Cardiac muscle cell (in vitro differentiated cells and primary cell): ENCODE measurements at places on chromosomes 1 and 21. TPM values are rescaled to one million over a fixed set of nuclear protein-coding genes. Genes with fewer than 3 reads are reported as not detected.
A peak's percentile ranks its signal among the peaks of the same experiment; 100 is the strongest.

- no peak overlapping the region for H3K4me3 ChIP-seq
- DNase-seq, result no peak
- H3K36me3 ChIP-seq, result no peaks in the 10 kb centered on the region
These were observed 308.7 kb downstream of the TTLL7 start for GRCh38 chr1:83689921-83690868.

- no peaks in the 10 kb centered on the region for H3K27me3 ChIP-seq
- H3K27ac ChIP-seq, result no peak overlapping the region
- H3K4me3 ChIP-seq, result no peak overlapping the region
- no peaks in the 10 kb centered on the region for H3K4me1 ChIP-seq
- no peak for DNase-seq
These were observed 33.2 kb upstream of the SAMD13 start for GRCh38 chr1:84268346-84268745.

DNA sequence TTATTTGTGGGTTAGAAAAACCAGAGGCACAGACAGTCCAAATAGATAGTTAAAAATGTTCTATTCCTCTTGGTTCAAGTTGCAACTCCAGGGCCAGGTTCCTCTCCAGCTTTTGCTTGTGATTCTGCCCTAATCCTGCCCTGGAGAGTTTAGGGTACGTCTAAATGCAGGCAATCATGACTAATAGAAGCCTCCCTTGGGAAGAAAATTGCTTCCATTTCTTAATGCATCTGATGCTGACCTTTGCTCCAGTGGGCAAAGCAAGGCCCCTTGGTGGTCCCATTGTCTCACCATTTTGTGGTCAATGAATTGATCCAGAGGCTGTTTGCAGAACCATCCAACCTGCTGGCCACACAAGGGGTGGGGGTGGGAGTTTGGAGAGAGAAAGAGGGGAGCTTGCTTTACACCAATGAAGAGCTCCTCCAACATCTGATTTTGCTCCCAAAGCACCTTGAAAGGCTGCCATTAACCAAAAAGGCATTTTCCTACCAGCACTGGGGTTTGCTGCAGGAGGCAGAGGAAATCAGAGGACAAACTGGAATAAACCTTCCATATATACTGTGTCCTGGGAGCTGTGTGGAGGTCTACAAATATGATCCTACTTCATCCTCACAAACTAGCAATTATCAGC, 31.3 kb downstream of the C8B start:
- H3K36me3 ChIP-seq, result no peaks in the 10 kb centered on the region
- no peaks in the 10 kb centered on the region for H3K4me1 ChIP-seq
- H3K4me3 ChIP-seq, result no peak overlapping the region
- H3K27me3 ChIP-seq, result no peaks in the 10 kb centered on the region

- H3K27ac ChIP-seq, result no peak overlapping the region
- DNase-seq, result no peak
- no peaks in the 10 kb centered on the region for H3K27me3 ChIP-seq
- H3K36me3 ChIP-seq, result no peaks in the 10 kb centered on the region
These were observed 208.4 kb upstream of the C1orf105 start for GRCh38 chr1:172212124-172212523.

- H3K36me3 ChIP-seq, result peaks cover 3% of the 10 kb centered on the region
- peak overlapping the region; percentile 60 for H3K4me3 ChIP-seq
- H3K4me1 ChIP-seq, result peaks cover 11% of the 10 kb centered on the region
These were observed 595 bp downstream of the AK2 start for GRCh38 chr1:33036051-33036525.

- no peaks in the 10 kb centered on the region for H3K36me3 ChIP-seq
- no peak overlapping the region for H3K27ac ChIP-seq
- no peaks in the 10 kb centered on the region for H3K4me1 ChIP-seq
- H3K4me3 ChIP-seq, result no peak overlapping the region
These were observed 62.5 kb downstream of the TMCO4 start for GRCh38 chr1:19737104-19737825.

The FMN2 gene
- total RNA-seq, result 0.42 and 0.95 TPM in 2 replicates

The SMCP gene
- not detected in 2 replicates for total RNA-seq
